ENCODE measurements at places on chromosomes 7 and 10. TPM values are rescaled to one million over a fixed set of nuclear protein-coding genes. Genes with fewer than 3 reads are reported as not detected.
A peak's percentile ranks its signal among the peaks of the same experiment; 100 is the strongest.

DNA sequence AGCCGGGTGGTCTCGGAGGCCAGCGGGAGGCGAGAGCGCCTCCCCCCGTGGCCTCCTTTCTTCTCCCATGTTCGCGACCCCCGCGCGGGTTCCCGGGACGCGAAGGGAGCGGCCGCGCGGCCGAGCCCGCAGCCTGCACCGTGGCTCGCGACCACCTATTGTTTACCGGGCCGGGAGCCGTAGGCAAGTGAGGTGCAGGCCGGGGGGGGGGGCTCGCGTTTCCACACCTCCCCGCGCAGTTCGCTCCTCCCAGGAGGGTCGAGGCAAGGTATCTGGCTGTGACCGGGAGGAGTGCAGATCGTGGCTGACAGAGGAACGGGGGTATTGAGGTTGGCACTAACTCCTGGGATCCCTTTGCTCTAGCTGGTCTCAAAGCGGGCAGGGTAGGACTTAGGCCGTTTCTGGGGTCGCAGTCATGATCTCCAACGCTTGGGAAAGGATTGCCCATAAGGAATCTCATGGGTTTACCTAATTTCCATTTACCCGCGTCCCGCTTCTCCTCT, 734 bp downstream of the PTPN12 start:
- peak; percentile 31 for DNase-seq

- DNase-seq: no peak
Measured at GRCh38 chr10:111989136-111989911, 194.2 kb downstream of the GPAM start.

DNA sequence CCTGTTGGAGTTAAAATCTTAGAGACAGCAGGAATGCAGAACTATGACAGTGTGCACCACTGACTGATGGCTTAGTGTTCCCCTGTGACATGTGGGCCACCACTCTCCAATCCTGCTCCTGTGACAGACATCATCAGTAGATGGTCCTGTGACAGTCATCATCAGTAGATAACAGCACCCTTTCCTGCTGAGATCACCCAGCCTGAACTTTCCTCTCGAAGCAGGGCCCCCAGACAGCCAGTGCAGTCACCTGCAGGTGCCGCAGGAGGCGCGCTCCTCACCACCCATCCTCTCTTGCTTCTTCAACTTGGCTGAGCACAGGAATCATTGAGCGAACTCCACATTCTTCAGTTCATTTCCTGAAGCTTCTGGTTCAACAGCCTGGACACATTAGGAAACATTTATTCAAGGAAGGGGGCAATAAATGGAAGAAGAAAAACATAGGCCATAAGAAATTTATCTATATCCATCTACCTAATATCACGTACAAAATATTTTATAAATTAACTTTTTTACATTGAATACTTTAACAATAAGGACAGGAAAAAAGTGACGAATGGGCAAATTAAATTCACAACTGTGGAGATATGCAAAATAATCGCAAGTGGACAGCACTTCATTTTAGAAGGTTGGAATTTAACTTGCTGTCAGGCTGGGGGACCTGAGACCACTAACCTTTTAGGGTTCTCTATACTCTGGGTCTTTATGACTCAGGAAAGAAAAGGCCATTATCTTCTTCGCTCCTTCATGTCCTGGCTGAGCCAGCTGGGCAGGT, 32.0 kb upstream of the MKI67 start:
- no peak for DNase-seq

DNA sequence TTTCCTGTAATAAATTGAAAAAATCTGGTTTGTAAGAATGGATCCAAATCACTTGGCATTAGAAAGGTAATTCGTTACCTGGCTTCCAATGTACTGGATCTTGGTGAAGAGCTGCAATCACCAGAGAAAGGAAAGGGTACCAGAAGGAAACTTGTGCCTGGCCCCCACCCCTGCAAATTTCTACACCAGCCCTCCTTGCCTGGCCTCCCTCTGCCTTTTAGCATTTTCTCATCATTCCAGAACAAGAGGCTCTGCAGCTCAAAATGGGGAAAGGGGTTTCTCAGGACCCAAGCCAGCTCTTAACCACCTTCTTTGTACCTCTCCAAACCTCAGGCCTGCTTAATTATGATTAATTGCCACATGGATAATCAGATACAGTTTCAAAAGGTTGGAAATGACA, 612.8 kb upstream of the MGMT start:
- DNase-seq: no peak

DNA sequence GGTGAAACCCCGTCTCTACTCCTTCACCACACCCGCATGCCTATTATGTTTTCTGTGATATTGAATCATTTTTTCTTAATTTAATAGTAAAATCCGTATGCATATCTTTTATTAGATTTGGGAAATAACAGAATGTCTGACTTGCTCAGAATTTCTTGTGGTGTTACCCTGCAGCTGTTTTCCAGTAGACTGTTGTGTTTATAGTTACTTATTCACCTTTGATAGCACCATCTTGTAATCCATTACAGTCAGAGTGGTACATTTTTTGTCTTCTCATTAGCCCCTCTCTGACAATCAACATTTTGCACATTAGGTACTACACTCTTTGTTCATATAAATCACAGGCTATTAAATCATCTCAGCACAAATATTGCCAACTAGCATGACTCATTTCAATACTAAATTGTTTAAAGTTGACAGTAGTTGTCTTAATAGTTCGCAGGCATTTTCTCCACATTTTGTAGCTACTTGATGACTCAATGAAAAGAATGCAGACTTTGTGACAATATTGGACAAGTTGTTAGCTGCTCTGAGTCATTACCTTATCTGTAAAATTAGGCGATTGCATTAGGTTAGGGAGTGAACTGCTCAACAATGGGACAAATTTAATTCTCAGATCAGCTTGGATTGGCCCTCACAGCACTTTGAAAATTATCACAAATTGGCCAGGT, 17.8 kb upstream of the SLC16A12 start:
- DNase-seq: peak; percentile 83

DNA sequence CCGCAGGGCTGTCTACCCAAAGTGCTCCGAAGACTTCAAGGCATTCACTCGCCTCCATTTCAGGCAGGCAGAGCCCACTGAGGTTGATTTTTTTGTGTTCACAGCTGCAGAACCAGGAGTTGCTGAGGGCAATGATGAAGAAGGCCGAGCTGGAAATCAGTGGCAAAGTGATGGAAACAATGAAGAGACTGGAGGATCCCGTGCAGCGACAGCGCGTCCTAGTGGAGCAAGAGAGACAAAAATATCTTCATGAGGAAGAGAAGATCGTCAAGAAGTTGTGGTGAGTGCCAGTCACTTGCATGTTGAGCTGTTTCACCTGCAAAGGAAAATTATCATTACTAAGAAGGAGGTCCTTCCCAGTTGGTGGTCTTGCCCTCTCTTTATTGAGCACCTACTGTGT, 210.5 kb downstream of the ARHGAP21 start:
- peak; percentile 2 for DNase-seq

- DNase-seq: peak; percentile 89
Measured at GRCh38 chr7:34096198-34096651, 190.9 kb downstream of the BMPER start.

DNA sequence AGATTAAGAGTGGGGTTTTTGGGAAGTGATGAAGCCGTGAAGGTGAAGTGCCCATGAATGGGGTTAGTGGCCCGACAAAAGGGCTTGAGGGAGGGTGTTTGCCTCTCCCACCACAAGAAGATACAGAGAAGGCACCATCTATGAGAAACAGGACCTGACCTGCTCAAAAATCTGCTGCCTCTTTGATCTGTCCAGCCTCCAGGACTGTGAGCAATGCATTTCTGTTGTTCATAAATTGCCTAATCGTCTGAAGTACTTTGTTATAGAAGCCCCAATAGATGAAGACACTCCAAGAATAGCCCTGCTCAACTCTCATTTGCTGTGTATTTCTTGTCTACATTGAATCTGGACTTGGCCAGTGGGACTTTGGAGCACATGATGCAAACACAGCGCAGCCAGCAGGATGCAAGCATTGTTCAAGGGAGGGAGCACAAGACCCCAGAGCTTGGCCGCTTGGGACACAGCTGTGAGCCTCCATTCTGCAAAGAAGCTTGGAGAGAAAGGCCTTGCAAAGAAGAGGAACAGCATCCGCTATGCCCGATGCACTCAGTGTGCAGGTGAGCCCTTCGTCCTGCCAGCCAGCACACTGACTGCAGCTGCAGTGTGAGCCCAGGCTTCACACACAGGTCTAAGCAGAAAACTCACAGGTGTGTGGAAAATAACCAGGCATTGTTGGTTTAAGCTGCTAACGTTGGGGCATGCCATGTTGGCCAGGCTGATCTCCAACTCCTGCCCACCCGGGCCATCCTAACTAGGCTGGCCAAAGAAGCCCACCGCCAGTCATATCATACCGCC, 73.2 kb upstream of the KLF6 start:
- no peak for DNase-seq

- no peak for DNase-seq
Measured at GRCh38 chr7:41917-42565, 150.3 kb upstream of the FAM20C start.

DNA sequence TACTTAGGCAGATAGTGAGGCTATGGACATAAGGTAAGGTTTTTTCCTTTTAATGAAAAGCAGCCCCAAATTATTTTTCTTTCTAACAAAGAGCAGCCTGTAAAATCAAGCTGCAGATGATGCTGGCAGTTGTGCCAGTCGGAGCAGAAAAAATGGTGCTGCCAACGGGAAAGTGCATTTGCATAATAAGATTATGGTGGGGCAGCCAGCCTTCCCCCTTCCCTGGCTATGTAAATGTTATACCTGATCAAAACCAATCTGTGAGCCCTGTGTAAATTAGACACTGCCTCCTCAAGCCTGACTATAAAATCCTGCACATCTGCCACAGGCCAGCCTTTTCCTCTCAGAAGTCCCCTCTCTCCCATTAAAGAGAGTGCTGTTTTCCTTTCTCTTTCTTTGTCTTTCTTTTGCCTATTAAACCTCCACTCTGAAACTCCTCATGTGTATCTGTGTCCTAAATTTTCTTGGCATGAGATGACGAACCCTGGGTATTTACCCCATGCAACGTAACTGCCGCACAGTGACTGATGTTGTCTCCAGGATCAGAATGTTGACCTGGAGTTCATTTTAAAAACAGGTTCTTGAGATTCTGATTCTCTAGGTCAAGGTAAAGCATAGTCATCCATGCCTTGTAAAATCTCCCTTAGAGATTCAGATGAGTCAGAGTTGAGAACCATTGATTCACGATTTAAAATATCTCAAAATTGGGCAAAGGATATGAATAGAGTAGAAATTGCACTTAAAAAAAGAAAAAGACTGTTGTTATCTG, 167.3 kb upstream of the C1GALT1 start:
- no peak for DNase-seq

DNA sequence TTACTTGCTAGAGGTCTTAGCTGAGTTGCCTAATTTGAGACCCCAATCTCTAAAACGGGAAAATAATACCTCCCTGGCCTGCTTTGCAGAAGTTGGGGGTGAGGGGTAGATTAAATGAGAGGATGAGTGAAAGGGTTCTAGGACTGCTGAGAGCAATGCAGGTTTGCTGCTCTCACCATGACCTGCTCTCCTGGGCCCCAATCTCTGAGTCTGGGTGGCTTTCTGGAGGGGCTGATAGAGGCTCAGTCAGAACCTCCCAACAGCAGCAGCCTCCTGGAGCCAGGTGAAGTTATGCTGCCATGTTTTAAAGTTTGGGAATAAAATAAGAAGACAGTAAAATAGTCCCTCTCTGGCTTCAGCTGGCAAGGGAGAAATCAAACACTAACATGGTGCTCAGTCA, 7.3 kb downstream of the UROS start:
- no peak for DNase-seq

GRCh38 chr10:120048391-120048790, 155.9 kb downstream of the SEC23IP start:
- no peak for DNase-seq

- DNase-seq: no peak
Measured at GRCh38 chr10:132786476-132786883, 533 bp upstream of the NKX6-2 start.

GRCh38 chr10:71767420-71768035, 5.8 kb downstream of the VSIR start:
- peak; percentile 55 for DNase-seq

- peak; percentile 40 for DNase-seq
Measured at GRCh38 chr10:98293550-98294269, 25.7 kb upstream of the LOXL4 start.

- no peak for DNase-seq
Measured at GRCh38 chr10:118522791-118523498, 72.5 kb downstream of the PRLHR start.

GRCh38 chr7:102472126-102473041, 6.3 kb downstream of the POLR2J start:
- DNase-seq: no peak

DNA sequence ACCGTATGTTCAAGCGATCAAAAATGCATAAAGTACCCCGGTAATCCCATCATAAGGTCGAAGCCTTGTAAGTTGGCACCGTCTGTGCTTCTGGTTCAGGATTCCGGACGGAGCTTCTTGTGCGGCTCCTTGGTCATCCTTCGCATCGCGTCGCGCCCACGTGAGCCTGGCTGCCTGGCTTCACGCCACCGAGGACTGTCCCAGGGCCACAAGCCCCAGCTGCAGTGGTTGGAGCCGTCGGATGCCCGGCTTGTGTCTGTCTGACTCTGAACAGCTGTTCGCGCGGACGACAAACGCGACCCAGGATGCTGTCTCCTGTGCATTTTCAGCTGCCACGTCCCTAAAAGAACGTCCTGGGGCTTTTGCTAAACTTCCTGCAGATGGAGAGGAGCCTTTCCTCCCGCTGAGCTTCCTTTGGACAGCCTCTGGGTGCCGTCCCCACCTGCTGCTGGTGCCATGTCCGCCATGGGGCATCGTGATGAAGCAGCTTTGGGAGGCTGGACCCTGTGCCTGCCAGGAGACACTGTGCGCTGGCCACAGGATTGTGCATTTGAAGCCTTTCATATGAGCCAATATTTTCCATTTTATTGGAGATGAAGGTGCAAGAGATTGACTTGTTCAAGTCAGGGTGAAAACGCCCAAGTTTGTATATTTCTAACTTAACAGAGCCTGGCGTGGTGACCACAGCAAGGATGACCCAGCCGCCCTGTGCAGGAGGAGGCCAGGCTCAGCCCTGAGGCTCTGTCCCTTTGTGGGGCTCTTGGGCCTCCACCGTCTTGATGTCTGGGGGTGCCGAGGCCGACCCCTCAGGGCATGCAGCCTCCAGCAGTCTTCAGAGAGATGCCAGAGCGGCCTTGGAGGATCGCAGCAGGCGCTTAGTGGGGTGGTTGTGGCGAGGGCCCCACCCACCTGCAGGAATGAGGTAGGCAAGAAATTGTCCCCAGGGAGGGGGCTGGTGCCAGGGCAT, 6.7 kb upstream of the JAKMIP3 start:
- no peak for DNase-seq

DNA sequence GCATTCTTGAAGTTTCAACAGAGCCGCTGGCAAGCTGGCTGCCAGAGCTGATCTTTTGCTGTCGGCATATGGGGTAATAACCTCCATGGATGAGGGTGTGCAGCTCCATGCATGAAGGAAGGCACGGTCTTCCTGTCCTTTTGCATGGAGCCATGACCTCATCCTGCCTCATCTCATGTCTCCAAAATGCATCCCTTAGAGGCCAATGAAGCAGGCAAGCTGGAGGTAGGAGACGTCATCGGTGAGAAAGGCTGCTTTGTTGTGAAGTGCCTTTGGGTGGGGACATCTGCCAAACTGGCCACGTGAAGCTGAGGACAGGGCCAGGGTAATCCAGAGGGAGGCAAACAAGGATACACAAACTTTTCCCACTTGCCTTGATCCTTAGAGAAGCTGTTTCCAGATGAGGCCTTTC, 161.5 kb upstream of the TBX20 start:
- no peak for DNase-seq

The SLC13A4 gene
- not detected for total RNA-seq

The NEBL gene
- total RNA-seq: under 0.01 TPM

The LIPN gene
- not detected for total RNA-seq

The VWA2 gene
- total RNA-seq: under 0.01 TPM

The CRHR2 gene
- not detected for total RNA-seq

The HTR7 gene
- 2.3 TPM for total RNA-seq

The LIPM gene
- not detected for total RNA-seq

The NCF1 gene
- not detected for total RNA-seq
